ENCODE measurements at places on chromosomes 13 and 19. TPM values are rescaled to one million over a fixed set of nuclear protein-coding genes. Genes with fewer than 3 reads are reported as not detected.

The CAMSAP3 gene
- not detected for total RNA-seq

The IL4I1 gene
- total RNA-seq, result 0.66 TPM

- H3K27me3 ChIP-seq, result no peaks in the 10 kb centered on the region
- H3K4me3 ChIP-seq, result no peak overlapping the region
- no peaks in the 10 kb centered on the region for H3K36me3 ChIP-seq
- no peaks in the 10 kb centered on the region for H3K4me1 ChIP-seq
- no peak overlapping the region for H3K27ac ChIP-seq
Measured at GRCh38 chr13:44196196-44196751, 177.3 kb upstream of the SERP2 start.

GRCh38 chr19:22882797-22883196 is 50.7 kb downstream of the ZNF723 start:
- no peaks in the 10 kb centered on the region for H3K36me3 ChIP-seq
- no peak overlapping the region for H3K4me3 ChIP-seq
- DNase-seq, result no peak
- no peak overlapping the region for H3K27ac ChIP-seq
- no peaks in the 10 kb centered on the region for H3K4me1 ChIP-seq
- H3K27me3 ChIP-seq, result no peaks in the 10 kb centered on the region

- peaks cover 2% of the 10 kb centered on the region for H3K4me1 ChIP-seq
- no peaks in the 10 kb centered on the region for H3K27me3 ChIP-seq
- peak overlapping the region; percentile 90 for H3K27ac ChIP-seq
- H3K4me3 ChIP-seq, result peak overlapping the region; percentile 46
Measured at GRCh38 chr19:14381689-14382474, 638 bp downstream of the ADGRE5 start.

GRCh38 chr19:35205733-35206323 is 22.7 kb downstream of the FAM187B start:
- no peak overlapping the region for H3K4me3 ChIP-seq
- H3K27me3 ChIP-seq, result no peaks in the 10 kb centered on the region
- H3K36me3 ChIP-seq, result no peaks in the 10 kb centered on the region
- H3K4me1 ChIP-seq, result no peaks in the 10 kb centered on the region
- no peak for DNase-seq

GRCh38 chr19:55173714-55174409 is 6.2 kb downstream of the SYT5 start:
- H3K4me3 ChIP-seq, result peak overlapping the region; percentile 21
- peaks cover 100% of the 10 kb centered on the region for H3K27me3 ChIP-seq
- no peaks in the 10 kb centered on the region for H3K36me3 ChIP-seq
- no peak for DNase-seq
- H3K27ac ChIP-seq, result no peak overlapping the region
- H3K4me1 ChIP-seq, result no peaks in the 10 kb centered on the region

GRCh38 chr19:56114051-56114777 is 6.9 kb downstream of the ZNF787 start:
- H3K4me3 ChIP-seq, result no peak overlapping the region
- DNase-seq, result no peak
- no peak overlapping the region for H3K27ac ChIP-seq
- H3K27me3 ChIP-seq, result no peaks in the 10 kb centered on the region
- H3K4me1 ChIP-seq, result peaks cover 85% of the 10 kb centered on the region
- H3K36me3 ChIP-seq, result peaks cover 5% of the 10 kb centered on the region
